NAMALWA (cell line): ENCODE measurements at places on chromosomes 4 and X.

GRCh38 chrX:124548571-124548970 lies 202.2 kb downstream of the SH2D1A start:
- no peak for DNase-seq

DNA sequence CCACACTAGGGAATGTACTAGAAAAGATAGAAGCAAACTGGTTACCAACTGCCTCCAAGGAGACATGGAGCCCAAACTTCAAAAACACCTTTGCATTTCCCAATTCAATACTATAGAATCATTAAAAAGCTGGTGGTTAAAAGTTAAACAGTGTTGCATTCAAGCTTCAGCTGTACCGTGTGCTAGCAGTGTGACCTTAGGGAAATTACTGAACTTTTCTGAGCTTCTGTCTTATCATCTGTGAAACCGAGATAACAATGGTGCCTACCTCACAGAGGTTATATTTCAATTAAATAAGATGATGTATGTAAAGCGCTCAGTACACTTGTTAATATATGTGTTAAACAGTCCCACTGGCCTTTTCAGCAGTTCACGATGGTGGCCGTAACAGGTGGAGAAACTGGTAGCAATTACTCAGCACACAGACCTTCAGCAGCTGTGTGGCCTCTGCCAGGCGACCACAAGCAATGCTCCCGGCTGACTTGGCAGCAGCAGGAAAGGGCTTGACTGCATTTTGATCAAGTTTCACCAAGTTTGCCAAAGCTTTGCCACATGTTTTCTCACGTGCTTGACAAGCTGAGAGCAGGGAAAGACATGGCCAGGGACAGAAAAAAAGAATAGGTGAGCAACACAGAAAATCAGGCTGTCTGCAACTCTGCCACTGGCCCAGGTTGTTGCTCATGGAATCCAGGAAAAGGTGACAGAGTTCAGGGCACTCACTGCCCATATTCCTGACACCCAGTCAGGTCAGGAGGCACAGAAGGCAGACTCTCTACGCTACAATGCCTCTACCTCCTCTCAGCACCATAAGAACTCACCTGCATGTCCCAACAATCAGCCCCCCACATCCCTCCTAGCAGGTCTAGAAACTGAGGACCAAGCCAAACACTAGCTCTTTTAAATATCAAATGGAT lies 72.1 kb downstream of the PARM1 start:
- no peak for DNase-seq

DNA sequence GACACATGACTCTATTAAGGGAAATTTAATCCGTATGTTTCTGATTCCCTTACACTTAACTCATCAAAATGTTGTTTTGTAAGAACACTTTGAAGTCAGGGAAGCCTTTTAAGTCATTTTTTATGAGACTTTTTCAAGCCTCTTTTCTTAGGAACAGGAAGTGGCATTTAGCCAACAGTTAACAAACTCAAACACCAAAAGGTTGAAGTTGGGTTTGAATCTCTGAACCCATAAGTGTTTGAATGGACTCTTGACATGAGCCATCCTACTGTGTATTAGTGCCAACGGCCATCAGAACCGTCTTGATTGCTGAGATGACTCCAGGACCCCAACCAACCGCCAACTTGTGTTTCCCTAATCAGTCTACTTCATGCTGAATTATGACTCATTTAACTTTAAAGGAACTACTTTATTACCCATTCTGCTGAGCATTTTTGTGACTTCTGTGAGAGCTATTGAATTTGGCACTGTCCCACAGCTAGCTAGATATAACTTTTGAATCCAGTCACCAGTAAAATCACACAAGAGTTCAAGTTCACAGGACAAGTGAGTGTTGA lies 209.1 kb upstream of the FAT1 start:
- DNase-seq = no peak

- no peak for DNase-seq
Measured at GRCh38 chr4:67714248-67714583, 13.3 kb upstream of the UBA6 start.

GRCh38 chr4:40688446-40689095 lies 58.9 kb upstream of the RBM47 start:
- no peak for DNase-seq
